ENCODE measurements at places on chromosomes 4 and X.

DNA sequence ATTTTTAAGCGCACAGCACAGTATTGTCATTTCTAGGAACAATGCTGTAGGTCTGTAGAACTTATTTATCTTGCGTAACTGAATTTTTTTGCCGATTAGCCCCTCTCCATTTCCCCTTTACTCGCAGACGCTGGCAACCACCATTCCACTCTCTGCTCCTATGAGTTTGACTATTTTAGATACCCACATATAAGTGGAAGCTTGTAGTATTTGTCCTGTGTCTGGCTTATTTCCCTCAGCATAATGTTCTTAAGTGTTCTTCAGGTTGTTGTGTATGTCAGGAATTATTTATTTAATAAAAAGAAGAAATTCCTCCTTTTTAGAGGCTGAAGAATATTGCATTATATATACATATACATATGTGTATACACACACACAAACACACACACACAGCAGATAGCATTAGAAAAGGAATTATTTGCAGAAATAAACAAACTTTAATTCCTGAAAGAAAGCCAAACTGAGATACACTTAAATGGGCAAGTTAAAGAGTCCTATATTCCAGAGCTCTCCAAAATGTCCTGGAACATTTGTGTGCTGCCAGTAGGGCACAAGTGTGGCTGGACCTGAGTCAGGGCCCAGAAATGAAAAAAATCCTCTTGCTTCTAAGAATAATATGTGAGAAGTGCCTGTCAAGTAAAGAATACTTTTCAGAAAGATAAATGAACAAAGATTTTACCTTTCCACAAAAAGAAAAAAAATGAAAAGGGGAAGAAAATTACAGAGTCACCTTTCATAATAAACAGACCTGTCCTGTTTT, 4.5 kb upstream of the ZNF330 start:
- no peak for DNase-seq

DNA sequence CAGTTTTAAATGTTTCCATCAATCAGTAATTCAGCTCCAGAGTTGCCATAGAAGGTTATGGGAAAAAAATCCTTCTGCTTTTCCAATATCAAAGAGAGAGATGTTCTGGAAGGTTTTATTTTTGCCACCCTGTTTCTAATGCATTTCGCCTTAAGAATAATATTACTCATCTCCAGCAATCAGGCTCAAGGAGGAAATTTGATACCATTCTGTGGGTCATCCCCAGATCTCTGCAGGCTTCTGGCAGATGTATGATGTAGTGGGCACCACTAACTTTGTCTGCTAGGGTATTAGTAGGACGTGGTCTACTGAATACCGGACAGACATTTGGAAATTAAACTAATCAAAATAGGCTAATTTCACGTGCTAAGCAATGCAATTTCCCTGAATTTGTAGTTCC, 645.4 kb upstream of the TENM3 start:
- DNase-seq, result no peak

DNA sequence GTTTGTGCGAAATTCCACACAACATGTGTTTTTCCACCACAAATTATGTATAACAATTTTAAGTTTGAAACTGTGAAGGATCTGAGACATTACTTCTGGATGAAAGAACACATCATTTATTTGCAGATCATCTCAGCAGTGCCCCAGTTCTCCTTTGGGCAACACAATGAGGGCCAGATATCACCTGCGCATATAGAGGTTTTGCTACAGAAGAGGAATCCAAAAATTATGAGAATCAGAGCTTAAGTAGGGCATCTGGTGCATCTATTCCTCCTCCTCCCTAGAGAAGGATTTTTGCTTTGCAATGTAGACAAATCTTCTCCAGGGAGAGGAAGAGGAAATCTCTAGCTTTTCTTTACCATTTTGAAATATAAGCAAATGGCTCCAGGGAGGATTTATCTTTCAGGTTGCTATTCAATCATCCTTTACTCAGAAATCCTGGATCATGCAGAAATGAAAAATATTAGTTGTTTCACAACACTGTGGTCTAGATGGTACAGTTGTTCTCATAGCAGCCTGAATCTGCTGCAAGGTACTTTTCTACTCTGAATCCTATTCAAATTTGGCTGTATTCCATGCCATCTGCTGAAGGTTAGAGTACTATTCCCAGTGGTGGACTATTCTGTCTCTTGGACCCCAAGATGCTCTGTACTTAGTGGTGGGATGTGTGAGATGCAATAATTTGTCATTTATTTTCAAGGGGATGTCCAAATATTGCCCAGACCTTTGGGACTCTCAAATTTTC, 132.1 kb downstream of the SNCA start:
- DNase-seq, result no peak

GRCh38 chr4:123783921-123784320, 387.3 kb downstream of the SPRY1 start:
- DNase-seq, result no peak

DNA sequence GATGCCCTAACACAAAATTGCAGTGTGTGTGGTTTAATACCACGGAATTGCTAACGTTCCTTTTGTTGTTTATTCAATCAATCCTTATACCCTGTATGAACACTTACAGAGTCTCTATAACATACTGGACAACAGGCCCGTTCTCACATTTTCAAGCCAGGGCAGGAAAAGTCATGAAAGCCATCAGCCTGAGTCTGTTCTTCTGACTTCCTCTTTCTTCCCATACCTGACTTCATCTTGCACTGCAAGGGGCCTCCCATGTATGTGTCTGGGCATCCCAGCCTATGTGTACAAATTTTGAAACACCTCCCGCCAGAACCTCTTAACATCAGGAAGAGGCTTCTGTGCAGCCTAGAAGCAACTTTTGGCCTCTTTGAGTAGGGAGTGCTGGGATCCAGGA, 4.9 kb upstream of the SHISA3 start:
- DNase-seq, result no peak

GRCh38 chr4:67342291-67342690, 203.0 kb downstream of the CENPC start:
- no peak for DNase-seq

DNA sequence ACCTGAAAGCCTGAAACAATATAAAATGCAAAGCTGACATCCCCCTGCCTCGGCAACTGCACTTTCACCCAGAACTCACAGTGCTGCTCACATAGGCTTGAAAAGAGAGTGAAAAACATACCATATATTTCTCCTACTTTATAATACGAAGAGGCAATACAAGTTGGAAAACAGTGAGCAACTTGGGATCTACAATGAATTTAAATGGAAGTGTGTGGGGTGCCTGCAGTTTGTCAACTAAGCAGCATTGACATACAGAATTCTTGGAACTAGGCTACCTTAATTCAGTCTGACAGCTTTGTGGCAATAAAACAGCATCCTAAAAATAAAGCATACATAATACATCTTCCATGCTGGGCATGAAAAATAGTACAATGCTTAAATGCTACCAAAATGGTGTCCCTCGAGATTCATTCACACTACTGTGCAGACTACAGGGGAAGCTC, 8.0 kb downstream of the GASK1B start:
- no peak for DNase-seq

DNA sequence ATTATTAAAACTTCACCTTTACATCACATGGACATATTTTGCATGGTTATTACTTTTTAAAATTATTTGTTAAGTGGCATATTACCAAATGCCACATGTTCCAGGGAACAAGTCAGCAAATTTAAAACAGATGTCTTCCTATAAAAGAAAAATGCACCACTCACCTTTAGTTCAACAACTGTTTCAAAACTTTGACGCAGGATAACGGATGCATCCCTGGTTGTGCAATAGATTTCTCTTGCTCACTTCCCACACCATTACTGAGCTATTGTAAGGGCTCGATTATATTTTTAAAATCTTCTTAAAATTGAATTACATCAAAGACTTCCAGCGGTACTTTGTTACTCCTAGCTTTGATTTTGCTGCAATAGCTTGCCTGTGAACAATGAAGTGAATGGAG, 93.0 kb upstream of the ARHGAP24 start:
- no peak for DNase-seq

DNA sequence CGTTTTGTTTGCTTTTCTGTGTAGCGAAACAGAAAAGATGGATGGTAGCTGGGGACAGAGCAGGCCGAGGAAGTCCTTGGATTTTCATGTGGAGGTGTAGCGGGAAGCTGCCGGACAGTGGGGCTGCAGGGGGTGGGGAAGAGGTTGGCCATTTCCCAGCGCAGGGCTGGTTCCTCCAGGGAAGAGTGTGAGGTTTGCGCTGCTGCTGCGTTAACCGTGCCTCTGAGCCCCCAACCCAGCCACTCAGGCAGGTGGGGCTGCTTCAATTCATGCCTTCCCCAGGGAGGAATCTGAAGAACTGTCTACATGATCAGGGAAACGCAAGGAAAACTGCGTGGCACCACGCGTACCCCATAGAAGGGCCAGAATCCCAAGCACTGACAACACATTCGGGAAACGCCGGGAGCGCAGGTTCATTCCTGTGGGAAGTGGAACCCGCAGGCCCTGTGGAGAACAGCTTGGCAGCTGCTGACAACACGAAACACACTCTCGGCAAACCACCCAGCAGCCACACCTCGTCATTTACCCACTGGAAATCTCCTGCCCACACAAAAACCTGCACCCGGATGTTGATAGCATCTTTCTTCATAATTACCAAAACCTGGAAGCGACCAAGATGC, 57.7 kb downstream of the PCGF3 start:
- DNase-seq, result no peak

GRCh38 chr4:2290488-2290887, 28.6 kb upstream of the MXD4 start:
- no peak for DNase-seq

- no peak for DNase-seq
These were observed 111.1 kb downstream of the RTL3 start for GRCh38 chrX:78548012-78548411.

GRCh38 chr4:76210452-76210851, 3.2 kb downstream of the SCARB2 start:
- no peak for DNase-seq

GRCh38 chrX:150935467-150935866, 37.0 kb upstream of the CD99L2 start:
- no peak for DNase-seq

GRCh38 chrX:118974908-118975671, 672 bp downstream of the LONRF3 start:
- DNase-seq, result no peak

DNA sequence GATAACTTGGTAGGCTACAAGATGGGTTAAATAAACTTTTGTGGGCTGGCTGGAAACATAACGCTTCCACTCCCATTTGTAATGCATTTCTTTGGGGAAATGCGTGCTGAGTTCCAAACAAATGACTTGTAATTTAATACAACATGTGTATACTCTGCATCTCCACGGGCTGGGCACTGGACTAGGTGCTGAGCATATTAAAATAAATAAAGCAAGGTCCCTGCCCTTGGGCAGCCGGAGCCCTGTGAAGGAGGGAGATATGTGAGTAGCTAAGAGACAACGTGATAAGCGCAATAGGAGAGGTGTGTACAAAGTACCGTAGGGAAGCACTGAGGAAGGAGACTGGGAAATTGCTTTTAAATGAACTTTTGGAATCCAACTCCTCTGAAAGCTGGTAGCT, 147.2 kb upstream of the RBPJ start:
- no peak for DNase-seq

- DNase-seq, result no peak
These were observed 100.8 kb downstream of the NCAPG start for GRCh38 chr4:17911608-17912007.

GRCh38 chr4:6777636-6778281, 4.8 kb upstream of the KIAA0232 start:
- DNase-seq, result no peak

- no peak for DNase-seq
These were observed 49.8 kb upstream of the PRSS48 start for GRCh38 chr4:151227172-151227571.

- no peak for DNase-seq
These were observed 325.0 kb downstream of the FBXO8 start for GRCh38 chr4:173958445-173958844.

DNA sequence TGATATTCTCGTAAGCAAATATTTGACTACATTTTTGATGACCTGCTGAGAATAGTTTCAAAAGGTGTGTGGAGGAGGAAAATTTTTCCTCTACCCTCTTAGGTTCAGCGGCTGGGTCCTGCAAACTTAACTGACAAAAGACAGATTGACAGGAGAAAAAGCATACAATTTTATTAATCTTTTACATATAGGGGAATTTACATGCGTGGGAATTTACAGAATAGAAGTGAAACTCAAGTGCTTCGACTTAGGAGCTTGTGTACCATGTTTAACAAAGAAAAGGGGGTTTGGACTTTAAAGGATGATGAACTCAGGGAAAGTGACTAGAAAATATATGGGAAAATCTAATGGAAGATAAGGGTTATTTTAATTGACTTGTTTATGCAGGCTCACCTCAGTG, 2.5 kb downstream of the HERC6 start:
- no peak for DNase-seq

GRCh38 chr4:9880406-9881197, 99.2 kb downstream of the DRD5 start:
- no peak for DNase-seq

- no peak for DNase-seq
These were observed 42.2 kb upstream of the HGFAC start for GRCh38 chr4:3399277-3400194.

GRCh38 chrX:154791467-154791866, 13.8 kb downstream of the MPP1 start:
- DNase-seq, result no peak

- DNase-seq, result no peak
These were observed 48.4 kb upstream of the RPS6KA3 start for GRCh38 chrX:20315140-20315539.

DNA sequence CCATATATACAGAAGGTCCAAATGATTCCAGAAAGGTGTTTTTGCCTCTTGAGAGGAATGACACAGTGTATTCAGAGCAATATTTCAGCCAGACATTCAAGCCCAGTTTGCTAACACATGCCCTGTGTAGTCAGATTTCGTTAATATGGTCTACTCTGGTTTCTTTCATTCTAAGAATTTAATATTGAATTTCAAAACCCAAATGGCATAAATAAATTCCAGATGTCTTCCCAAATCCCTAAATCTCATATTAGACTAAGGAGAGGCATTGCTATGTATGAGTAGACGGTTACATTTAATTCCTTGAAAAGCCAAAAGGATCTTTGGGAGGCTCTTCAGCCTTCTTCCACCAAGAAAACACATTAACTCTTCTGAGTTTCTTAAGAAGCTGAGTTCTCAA, 66.3 kb upstream of the C1QTNF7 start:
- no peak for DNase-seq

All from activated CD4-positive, alpha-beta T cell treated with anti-CD3 and anti-CD28 coated beads for 24 hours (primary cell).